ENCODE measurements at places on chromosomes 11 and 22.

DNA sequence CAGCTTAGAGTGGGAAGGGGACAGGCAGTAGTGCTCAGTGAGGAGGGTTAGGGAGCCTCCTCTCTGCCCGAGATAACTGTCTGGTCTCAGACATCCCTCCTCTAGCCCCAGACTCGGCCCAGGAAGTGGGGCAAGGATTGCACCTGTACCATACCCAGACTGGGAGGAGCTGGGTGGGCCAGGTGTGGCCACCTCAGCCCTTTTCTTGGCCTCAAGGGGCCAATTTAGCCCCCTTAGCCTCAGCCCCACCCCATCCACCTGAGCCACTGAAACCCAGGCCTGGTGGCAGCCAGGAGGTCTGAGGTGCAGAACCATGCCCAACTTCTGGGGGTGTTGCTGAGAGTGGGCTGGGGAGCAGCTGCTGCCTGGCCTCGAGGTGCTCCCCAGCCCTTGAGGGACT is 6.5 kb downstream of the RELT start:
- no peak for DNase-seq

- no peak for DNase-seq
Observed at GRCh38 chr11:38402063-38402462, 1804.0 kb upstream of the RAG2 start.

DNA sequence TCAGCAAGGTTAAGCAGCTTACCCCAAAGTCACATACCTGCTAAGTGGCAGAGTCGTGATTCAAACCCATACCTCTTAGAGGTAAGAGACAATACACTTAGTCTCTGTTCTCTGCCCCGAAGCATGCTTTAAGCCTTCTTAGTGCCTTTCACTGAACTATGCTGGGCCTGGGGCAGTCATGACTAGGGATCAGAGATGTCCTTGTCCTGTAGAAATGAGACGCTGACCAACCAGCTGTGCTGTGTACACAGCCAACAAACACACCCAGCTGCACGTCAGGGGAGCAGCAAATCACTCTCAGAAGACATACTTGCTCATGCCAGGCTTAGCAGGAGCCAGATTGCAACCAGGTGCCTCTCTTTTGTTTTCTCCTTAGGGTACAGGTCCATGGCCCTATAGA is 255.7 kb downstream of the BUD13 start:
- DNase-seq = no peak

- DNase-seq = peak; percentile 91
Observed at GRCh38 chr22:27170491-27170890, 513.1 kb downstream of the MIAT start.

DNA sequence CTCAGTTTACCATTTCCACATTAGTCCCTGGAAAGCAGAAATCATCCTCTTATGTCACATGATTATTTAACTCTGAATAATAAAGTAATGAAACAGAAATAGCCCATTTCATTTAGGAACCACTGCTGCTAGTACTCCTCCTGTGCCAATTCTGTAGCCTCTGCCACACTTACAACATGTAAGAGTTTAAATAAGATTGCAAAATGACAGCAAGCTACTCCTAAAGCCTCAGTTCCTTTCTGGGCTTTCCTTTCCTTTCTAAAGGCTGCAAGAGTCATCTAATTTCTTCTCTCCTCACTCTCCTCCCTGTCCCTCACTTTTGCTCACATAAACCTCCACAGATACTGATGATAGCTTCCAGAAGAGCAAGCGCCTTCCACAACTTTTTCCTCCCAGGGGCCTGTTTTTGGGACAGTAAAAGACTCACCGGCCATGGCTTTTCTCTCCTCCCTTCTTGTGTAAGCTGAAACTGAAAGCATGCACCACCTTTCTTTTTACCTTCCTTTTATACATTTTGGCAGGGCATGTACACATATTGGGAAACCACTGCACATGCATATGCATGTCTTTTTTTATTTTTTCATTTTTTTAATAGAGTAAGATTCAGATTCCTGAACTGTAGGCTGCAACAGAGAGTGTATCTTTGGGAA is 38.5 kb downstream of the CARD18 start:
- no peak for DNase-seq

DNA sequence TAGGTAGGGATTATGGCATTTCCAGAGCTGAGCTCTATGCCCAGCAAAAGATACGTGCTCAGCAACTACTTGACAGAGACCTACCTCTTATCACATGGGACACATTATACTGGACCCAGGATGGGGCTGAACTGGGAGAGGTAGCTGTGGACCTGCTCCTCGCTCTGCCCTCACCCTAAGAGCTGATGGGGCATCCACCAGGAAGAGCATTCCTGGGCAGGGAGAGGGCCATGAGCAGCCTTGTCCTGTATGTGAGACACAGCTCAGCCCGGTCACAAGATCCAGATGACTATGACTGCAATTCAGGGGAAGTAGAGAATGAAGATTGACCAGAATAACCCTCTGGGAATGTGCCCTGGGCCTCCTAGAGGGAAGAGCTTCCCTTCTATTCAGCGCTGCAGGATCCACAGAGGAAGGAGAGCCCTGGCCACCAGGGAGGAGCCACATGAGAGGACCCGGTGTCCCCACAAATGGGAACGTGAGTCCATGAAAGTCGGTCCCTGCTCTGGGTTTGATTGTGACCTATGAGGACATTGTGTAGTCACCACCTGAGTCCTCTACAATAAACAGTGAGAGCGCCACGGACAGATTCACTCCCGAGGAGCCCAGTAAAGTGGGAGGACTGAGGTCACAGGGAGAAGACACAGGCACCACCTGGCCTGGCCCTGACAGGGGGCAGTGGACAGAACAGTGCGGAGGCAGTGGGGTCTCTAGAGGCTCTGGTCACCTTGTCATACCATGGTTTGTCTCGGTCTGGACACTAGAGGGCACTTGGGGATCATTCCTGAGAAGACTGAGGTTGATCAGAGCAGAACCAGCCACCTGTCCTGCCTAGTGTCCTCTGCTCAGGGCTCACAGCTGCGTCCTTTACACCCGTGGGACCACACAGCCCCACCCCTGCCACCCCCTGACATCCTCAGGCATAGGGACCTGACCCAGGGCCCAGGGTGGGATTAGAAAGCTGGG is 99.5 kb downstream of the ZNF280B start:
- no peak for DNase-seq

DNA sequence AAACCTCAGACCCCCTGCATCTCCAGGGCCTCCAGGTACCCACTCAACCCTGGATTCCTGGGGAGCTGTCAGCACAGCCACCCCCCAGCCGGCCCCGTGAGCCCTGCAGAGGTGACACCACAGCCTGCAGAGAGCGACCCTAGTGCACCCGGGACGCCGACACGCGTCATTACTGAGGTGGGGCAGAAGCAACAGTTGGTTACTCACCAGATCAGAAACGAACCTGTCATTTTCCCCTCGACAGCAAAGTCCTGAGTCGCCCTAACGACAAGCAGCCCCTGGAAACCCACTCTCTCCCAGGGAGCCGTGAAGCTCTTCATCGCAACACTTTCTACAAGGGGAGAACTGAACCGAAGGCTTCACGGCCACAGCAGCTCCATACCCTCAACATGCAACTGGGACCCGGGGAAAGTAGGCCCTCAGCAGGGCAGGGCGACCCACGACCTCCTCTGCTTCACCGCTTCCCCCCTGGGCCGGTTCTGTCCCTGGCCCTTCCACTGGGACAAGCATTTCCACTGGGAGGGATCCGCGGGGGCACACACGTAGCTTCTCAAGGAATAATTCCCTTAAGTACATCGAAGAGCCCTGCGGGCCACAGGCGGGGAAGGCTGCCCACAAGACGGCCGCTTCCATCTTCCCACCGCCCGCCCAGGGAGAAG is 1.6 kb downstream of the BRD1 start:
- DNase-seq = peak; percentile 37

- peak; percentile 82 for DNase-seq
Observed at GRCh38 chr11:116853461-116854073, 16.1 kb upstream of the APOA1 start.

DNA sequence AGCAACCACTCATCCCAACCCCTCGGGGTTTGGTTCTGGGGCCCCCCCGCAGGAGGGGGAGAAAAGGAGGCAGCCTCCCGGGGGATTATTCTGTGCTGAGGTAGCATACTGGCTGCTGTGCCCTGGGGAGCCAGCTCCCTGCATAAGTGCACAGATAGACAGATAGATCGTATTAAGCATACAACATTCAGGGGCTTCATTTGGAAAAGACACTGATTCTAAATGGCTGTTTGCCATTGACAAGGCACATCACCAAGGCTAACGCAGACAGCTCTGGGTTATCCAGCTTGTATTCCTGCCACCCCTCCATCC is 547.9 kb downstream of the BUD13 start:
- no peak for DNase-seq

GRCh38 chr11:69803604-69804218 is 15.5 kb downstream of the FGF3 start:
- no peak for DNase-seq

- DNase-seq = no peak
Observed at GRCh38 chr11:41282395-41282794, 177.1 kb downstream of the LRRC4C start.

- DNase-seq = no peak
Observed at GRCh38 chr11:13952221-13952620, 10.3 kb upstream of the SPON1 start.

DNA sequence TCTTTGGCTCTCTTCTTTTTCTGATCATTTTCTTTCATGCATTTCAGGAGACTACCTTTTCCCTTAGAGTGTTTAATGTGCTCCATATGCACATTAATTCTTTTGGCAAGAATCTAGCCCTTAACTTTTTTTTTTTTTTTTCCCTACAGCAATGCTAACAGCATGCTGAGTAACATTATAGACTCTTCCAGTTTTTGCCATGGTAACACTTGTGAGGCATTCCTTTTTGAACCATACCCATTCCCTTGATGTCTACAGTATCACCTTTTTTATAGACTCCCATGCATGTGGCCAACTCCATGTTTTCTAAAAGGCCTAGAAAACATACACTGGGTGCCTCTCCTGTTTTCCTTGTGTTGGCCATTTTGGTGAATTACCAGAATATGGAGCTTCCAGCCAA is 2.9 kb upstream of the MRPL17 start:
- DNase-seq = no peak

DNA sequence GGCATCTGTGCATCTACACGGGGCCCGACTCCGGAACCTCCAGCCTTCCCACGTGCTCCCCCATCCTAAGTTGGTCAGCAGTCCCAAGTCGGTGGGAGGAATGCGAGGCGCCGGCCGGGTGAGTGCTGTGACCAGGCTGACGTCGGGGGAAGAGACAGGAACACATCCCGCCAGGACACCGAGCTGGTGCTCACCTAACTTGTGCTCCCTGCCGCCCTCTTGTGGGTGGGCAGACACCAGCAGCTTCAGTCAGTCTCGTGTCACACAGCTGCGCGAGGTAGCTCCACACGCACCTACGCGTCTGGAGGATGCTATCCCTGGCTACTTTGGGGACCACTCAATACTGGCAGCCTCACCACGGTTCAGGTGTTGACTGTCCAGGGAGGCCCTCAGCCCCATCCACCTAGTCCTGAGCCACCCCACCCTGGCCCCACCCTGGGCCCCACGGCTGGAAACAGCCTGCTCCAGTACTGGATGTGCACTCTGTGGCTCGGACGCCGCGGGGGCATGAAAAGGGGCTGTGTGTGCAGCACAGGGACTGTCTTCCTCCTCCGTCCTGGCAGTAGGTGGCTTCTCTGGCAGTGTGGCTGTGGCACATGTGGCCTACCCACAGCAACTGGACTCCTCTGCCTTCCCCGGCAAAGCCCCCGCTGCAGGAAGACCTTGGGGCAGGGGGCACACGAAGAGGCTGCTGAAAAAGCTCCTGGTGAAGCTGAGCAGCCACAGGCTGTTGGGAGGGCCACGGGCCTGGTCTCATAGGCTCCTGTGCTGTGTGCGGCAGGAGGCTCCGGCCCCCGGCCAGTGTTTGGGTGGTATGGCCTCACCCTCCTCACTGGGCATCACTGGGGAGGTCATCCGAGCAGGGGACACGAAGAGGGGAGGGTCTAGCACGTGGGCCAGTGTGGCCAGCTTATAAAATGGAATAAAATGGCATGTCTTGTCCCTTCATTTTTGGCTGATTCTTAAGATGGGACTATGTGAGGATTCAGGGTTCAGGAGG is 11.2 kb upstream of the BID start:
- DNase-seq = peak; percentile 38

DNA sequence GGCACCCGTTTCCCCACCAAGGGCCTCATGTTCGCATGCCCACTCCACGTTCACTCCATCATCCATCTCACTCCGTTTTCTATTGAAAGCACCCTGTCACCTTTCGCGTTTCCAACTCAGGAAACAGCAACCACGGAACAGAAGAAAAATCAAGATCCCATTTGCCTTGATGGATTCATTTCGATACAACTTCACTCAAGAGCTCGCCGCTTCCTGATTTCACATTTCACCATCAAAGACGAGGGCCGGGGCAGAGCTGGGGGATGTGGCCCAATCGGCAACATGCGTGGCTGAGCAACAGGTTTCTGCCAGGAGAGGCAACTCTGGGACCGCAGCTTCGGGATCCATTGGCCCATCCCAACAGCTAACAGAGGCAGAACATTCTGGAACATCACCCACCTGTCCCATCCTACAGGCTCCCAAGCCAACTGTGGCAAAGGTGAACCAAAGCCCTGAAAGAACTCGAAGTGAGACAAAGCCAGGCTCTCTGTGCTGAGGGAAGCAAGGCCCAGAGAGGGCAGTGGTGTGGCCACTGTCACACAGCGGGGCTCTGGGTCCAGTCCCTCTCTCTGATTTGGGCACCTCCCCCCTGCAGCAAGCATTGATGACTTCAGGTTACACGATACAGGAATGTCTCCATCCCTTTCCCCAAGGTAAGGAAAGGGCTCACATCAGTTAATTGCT is 36.2 kb upstream of the CD5 start:
- DNase-seq = no peak

DNA sequence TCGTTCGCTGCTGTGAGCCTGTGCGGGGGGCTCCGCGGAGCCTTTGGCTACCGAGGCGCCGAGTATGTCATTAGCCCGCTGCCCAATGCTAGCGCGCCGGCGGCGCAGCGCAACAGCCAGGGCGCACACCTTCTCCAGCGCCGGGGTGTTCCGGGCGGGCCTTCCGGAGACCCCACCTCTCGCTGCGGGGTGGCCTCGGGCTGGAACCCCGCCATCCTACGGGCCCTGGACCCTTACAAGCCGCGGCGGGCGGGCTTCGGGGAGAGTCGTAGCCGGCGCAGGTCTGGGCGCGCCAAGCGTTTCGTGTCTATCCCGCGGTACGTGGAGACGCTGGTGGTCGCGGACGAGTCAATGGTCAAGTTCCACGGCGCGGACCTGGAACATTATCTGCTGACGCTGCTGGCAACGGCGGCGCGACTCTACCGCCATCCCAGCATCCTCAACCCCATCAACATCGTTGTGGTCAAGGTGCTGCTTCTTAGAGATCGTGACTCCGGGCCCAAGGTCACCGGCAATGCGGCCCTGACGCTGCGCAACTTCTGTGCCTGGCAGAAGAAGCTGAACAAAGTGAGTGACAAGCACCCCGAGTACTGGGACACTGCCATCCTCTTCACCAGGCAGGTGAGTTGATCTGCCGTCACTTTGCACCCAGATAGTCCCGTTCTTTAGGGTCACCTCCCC is 1.0 kb downstream of the ADAMTS15 start:
- peak; percentile 28 for DNase-seq

GRCh38 chr22:46036558-46037408 is 59.8 kb upstream of the WNT7B start:
- DNase-seq = peak; percentile 25

GRCh38 chr22:17435375-17435774 is 66.1 kb downstream of the CECR2 start:
- no peak for DNase-seq

- DNase-seq = no peak
Observed at GRCh38 chr22:35070451-35071093, 4.6 kb downstream of the ISX start.

All from cardiac muscle cell (in vitro differentiated cells and primary cell).